Mucosa of gallbladder (tissue), 1 donor: ENCODE measurements at places on chromosomes 1 and 21. TPM values are rescaled to one million over a fixed set of nuclear protein-coding genes. Genes with fewer than 3 reads are reported as not detected.

GRCh38 chr1:170666541-170667254 is 2.8 kb downstream of the PRRX1 start:
- no peak for DNase-seq

DNA sequence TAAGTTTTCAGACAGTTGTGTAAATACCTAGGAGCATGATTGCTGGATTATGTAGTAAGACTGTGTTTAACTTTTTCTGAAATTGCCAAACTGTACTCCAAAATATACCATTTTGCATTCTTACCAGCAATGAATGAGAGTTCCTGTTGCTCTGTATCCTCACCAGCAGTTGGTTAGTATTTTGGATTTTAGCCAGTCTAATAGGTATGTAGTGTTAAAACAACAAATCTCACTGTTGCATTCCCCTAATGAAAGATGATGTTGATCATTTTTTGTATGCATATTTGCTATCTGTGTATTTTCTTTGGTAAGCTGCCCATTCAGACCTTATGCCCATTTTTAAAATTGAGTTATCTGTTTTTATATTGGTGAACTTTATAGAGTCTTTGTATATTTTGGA is 89.9 kb downstream of the RASAL2 start:
- DNase-seq: no peak

DNA sequence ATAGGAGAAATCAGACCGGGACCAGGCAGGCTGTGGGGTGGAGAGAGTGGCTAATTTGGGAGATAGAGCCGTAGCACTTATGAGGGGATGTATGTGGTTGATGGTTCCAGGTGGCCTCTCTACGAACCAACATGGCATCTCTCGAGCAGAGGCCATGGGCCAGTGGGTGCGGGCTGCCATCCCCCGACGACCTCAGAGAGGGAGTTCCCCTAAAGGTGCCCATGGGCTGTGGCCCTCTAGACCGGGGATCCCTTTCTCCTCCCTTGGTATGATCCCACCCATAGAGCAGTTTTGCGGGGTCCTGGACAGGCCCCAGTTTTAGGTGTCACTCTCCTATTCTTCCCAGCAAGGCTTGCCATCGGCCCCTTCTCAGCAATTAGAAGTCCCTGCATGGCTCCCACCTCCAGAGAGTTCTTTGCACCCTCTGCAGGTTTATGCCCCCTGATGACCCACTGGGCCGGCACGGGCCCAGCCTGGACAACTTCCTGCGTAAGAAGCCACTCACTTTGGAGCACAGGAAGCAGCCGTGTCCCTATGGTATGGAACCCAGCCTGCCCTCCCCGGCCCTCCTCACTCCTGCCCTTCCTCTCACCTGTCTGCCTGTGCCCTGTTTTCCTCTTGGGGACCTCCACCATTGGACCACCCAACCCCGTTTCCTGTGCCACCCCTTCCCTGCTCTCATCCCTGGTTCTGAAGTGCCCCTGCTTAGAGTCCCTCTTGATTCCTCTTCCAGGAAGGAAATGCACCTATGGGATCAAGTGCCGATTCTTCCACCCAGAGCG is 7.8 kb downstream of the ZC3H12A start:
- DNase-seq: no peak

DNA sequence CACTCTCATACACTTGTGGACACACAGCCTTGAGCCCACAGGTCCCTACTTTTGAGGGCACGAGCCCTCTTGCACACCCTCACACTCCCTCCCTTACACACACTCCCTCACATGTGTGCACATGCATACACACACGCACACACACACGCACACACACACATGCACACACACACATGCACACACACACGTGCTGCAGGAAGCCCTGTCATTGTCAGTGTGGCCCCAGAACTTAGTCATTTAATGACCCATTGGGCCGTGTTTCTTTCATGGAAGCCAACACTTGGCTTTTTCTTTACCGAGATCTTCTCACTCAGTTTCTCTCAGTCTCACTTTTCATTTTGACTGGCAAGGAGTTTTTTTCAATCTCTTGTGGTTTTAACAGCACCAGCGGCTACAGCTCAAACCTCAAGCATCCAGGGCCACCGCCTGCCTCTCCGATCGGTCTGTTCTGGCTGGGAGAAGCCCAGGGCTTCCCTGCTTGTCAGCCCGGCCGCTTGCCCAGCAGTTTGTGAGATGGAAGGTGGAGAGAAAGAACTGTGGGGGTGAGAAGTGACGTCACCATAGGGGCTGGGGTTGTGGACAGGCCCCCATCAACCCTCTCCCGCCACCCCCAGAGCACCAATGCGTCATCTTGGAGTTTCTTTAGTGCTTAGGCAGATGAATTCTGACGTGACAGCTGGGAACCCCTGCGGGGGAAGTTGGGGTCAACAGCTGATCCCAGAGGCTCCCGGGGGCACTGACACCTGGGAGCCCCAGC is 15.8 kb upstream of the TNFRSF8 start:
- no peak for DNase-seq

DNA sequence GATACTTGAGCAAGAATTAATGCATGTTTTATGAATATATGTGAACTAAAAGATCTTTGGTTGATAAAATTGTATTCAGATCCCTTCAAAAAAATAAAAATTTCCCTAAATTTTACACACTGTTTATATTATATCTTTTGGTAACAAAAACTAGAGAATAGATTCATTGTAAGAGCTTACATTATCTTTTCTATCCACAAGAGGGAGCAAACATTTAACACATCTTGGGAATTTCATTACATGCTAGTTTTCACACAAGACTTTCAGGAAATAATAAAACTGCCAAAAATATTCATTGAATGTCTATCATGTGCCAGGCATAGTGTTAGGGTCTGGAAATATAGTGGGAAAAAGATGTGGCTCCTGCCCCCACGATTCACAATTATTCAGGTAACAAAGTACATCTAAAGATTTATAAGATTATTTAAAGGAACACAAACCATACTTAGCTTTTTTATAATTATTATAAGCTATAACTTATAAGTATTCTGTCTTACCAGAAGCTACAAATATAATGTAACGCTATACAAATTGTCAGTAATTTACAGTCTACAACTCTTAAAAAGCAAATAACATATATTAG is 30.6 kb downstream of the FAF1 start:
- no peak for DNase-seq

DNA sequence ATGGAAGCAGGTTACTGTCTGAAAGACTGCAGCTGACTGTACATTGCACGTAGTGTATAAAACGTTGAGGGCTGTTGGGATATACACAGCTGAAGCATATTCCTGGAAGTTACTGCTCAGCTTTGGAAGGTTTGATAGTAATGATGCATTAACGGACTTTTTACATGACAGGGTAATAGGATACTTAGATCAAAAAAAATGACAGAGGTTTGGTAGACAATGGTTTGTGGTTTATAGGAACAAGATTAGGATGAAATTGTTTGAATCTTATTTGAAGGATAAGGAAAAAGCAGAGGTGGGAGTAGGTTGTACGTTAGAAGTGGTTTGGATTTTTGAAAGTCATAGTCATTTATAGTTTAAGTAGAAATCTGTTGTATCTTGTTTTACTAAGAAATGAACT is 33.0 kb downstream of the ADGRL2 start:
- no peak for DNase-seq

GRCh38 chr1:16178596-16179497 is 23.0 kb upstream of the EPHA2 start:
- DNase-seq: peak; percentile 81

DNA sequence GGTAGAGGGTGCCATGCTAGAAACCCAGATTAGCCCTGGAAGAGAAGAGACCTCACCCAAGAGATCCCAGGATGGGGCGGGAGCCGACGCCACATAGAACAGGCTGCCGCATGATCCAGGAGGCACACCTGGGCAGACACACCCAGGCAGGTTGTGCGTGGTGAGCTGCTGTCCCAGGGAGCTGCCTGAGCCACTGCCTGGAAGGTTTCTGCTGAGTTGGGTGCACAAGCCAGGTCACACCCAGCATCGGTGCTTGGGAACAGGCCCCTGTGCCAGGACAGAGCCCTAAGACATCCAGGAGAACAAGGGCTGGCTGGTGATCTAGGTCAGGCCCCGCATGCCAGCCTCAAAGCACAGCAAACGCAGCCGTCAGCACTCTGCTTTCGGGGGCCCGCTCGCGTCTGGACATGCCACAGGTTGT is 40.2 kb downstream of the CTNNBIP1 start:
- DNase-seq: no peak

- DNase-seq: no peak
Observed at GRCh38 chr1:243475966-243476365, 220.1 kb downstream of the SDCCAG8 start.

GRCh38 chr21:38202811-38203210 is 54.0 kb upstream of the KCNJ15 start:
- DNase-seq: no peak

GRCh38 chr1:181021811-181022434 is 747 bp downstream of the STX6 start:
- DNase-seq: peak; percentile 35

GRCh38 chr1:100622037-100622436 is 84.1 kb downstream of the GPR88 start:
- DNase-seq: no peak

DNA sequence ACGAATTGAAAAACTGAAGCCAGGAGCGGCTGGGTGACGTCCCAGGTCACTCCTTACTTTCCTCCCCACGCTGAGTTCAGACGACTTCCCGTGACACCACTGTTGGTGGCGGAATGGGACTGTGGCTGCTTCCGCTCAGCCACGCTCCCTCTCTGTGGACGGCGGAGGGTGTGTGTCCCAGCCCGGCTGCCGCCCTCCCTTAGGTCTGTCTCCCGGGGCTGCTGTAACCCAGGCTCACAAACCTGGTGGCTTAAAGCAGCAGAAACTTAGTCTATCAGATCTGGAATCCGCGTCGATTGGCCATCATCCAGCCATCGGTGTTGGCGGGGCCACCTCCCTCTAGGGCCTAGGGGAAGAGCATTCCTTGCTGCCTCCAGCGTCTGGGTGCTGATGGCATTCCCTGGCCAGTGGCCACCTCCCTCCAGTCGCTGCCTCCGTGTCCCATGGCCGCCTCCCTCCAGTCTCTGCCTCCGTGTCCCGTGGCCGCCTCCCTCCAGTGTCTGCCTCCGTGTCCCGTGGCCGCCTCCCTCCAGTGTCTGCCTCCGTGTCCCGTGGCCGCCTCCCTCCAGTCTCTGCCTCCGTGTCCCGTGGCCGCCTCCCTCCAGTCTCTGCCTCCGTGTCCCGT is 17.5 kb downstream of the TRPM2 start:
- DNase-seq: no peak

DNA sequence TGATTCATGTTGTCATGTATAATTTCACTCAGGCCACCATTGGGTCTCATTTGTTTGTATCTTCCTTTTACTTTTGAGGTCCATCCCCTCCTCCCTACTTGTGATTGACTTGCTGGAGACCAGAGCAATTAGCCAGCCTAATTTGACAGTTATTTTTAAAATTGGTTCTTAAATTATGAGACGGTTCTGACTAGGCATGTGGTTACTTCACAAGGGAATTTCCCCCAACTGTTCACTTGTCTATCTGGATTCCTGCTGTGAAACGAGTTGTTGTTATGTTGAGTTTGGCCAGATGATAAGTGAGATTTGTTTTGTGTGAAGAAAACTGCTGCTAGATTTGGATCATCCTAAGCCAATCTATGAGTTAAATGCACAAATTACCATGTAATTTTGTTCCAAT is 359.1 kb downstream of the BARHL2 start:
- no peak for DNase-seq

DNA sequence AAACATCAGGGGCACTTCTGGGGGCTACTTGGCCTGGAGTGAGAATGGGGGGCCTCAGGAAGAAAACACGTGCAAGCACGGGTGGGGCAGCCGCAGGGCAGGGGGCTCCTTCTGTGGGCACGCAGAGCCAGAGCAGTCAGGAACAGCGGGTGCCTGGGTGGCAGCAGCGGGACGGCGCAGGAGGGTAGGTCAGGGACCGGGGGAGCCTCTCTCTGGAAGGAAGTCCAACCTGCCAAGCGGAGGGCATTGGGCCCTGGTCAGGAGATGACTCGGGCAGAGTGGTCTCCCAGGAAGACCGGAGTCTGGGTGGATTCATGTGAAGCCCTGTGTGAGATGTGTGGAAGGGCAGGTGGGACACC is 27.1 kb downstream of the CTNNBIP1 start:
- no peak for DNase-seq

DNA sequence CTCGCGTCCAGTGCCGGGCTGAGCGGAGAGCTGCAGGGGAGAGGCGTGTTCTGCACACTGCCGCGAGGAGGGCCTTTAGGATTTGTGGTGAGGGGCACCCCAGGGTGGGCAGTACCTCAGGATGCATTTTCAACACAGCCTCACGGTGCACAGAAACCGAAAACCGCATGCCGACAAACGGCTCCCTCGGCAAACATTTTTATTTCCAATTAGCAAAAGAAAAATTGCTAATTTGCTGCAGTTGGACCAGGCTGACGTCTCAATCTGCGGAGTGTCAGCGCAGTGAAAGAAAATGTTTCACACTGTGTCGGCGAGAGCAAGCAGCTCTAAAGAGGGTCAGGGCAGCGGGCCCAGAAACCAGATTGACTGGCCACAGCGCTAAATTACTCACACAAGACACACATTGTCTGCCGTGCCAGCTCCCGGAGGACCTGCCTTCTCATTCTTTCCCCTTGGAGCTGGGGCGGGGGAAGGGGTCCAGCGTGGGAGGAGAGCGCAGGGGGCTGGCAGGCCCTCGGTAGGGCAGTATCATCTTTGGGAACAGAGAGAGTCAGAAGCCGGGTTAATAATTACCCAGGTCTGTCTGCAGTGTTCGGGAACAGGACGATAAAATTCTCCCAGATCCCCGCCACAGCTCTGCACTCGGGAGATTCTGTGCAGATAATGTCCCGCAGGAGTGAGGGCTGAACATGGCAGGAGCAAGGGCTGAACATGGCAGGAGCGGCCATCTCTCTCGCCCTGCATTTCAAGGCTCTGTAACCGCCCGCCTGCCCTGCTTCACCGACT is 150.2 kb downstream of the PRDM16 start:
- peak; percentile 66 for DNase-seq

The TTC22 gene
- 24.9 TPM for total RNA-seq

The IGSF3 gene
- total RNA-seq: 21.6 TPM

The FRRS1 gene
- 22.5 TPM for total RNA-seq

The LCE2C gene
- total RNA-seq: not detected

The SLAMF8 gene
- 7.3 TPM for total RNA-seq

The TNFRSF9 gene
- 0.35 TPM for total RNA-seq

The AKR7A3 gene
- 390 TPM for total RNA-seq

The FBXO2 gene
- total RNA-seq: 22.0 TPM

The SLAMF9 gene
- total RNA-seq: not detected

The CLDN14 gene
- 1.1 TPM for total RNA-seq

The ZNF697 gene
- 2.9 TPM for total RNA-seq

The SRM gene
- 41.4 TPM for total RNA-seq
